Stomach (tissue), 19 donors: ENCODE measurements at places on chromosomes 16 and 17. TPM values are rescaled to one million over a fixed set of nuclear protein-coding genes. Genes with fewer than 3 reads are reported as not detected.

The LRRC3C gene
- not detected for total RNA-seq

The SOX9 gene
- 5.8 TPM for total RNA-seq

The GAST gene
- total RNA-seq: not detected

The GDPD1 gene
- total RNA-seq: not detected

The RAB11FIP4 gene
- 22.2 TPM for total RNA-seq

The ABCA10 gene
- total RNA-seq: 34.9 TPM

The KRT10 gene
- total RNA-seq: 0.58 TPM

The CCL7 gene
- total RNA-seq: not detected

The SEZ6L2 gene
- 8.4 TPM for total RNA-seq

The ODAD4 gene
- not detected for total RNA-seq

The CD300LB gene
- not detected for total RNA-seq

The SCNN1B gene
- total RNA-seq: 97.3 TPM

The OMG gene
- not detected for total RNA-seq

The PMP22 gene
- total RNA-seq: 35.6 TPM

The C17orf50 gene
- not detected for total RNA-seq

The TEX14 gene
- not detected for total RNA-seq

The DOC2B gene
- 5.9 TPM for total RNA-seq

The AXIN2 gene
- total RNA-seq: 4.1 TPM

The SPATA22 gene
- not detected for total RNA-seq

The PYY gene
- not detected for total RNA-seq

The CIITA gene
- under 0.01 TPM for total RNA-seq

The IL21R gene
- total RNA-seq: 0.73 TPM

The CEMP1 gene
- not detected for total RNA-seq

The SPATA2L gene
- 39.6 TPM for total RNA-seq

The RNF43 gene
- 12.6 TPM for total RNA-seq

The MAP2K6 gene
- 1.0 TPM for total RNA-seq

The UBALD2 gene
- 9.9 TPM for total RNA-seq
